PC-3 (cell line): ENCODE measurements at places on chromosomes 11 and 22. TPM values are rescaled to one million over a fixed set of nuclear protein-coding genes. Genes with fewer than 3 reads are reported as not detected.

Gene NNMT
- 20.8 and 23.3 TPM in 2 replicates for total RNA-seq

Gene NCF4
- total RNA-seq = 0.47 TPM in 1 of 2 replicates, not detected in the other

Gene SLC22A6
- total RNA-seq = not detected in 2 replicates

Gene HEPN1
- total RNA-seq = not detected in 2 replicates

Gene PRG3
- total RNA-seq = not detected in 2 replicates

Gene PRMT3
- total RNA-seq = 43.7 and 50.3 TPM in 2 replicates

Gene VSTM5
- total RNA-seq = 12.6 and 15.6 TPM in 2 replicates

Gene TBC1D22A
- 12.2 and 14.3 TPM in 2 replicates for total RNA-seq
